ENCODE measurements at places on chromosomes 3 and 15.

- no peak for DNase-seq
Observed at GRCh38 chr15:100284191-100284590, 57.6 kb downstream of the ADAMTS17 start.

DNA sequence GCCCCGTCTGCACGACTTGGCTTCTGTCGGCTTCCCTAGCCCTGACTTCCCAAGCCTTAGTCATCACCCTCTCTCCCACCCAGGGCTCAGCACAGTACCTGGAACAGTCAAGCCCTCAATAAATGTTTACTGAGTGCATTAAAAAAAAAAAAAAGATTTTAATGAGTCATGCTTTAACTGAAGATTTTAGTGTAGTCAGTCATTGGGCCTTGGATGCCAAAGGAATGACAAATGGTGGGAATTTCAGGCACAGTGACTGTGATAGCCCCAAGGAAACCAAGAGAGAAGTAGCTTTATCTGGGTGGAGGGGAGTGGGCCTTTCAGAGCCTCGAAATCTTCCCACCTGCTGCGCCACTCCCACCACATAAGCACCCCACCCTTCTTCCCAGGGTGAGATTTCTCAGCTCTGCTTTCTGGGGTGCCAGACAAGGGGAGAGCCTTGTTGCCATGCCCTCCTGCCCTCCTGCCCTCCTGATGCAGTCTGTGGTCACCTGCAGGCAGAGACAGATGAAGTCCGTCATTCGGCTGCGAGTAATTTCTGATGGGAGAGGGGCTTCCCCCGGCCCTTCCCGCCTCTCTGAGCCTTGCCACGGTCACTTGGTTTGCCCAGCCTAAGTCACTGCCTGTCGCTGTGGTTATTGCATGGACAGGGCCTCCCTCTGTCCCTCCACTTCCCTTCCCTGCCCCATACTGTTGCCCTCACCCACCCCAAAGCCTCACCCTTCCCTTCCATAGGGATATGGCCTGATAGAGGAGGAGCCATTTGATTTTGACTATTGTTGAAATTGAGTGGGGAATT, 41.8 kb downstream of the SMAD3 start:
- no peak for DNase-seq

DNA sequence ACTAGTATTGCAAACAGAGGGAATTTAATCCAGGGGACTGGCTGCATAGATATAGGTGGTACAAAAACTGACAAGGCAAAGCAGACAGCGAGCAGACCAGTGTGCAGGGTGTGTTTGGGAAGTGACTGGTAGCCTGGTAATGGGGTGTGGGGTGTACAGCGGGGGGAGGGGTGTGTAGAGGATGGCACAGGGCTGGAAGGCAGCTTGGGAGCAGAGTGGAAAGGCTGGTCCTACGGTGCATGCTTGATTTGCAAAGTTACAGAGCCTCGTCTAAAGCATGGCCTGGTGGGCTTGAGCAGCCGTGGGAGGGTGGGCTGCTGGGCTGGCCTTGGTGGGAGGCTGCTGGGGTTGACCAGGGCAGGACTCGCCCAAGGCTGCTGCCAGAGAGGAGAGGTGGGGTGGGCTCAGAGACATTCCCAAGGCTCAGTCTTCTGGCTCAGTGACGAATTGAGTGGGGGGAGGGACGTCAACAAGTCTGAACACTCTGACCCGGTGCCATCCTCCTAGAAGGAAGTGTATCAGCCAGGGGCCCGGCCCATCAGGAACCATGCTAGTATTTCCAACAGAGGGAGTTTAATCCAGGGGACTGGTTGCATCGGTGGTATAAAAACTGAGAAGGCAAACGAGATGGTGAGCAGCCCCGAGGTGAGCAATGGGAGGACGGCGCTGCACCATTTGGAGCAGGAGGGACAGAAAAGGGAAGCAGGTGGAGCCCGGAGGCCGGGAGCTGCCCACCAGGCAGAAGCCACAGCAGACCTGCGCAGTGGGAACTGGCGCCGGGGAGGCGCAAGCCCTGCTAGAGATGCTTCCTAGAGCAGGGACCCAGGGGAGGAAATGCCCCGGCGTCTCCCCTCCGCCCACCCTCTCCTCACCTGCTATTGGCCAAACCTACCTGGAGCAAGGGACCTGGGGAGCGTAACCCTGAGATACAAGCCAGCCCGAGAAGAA, 29.2 kb downstream of the CPN2 start:
- no peak for DNase-seq

GRCh38 chr15:66986951-66987350, 78.5 kb upstream of the SMAD3 start:
- DNase-seq: no peak

DNA sequence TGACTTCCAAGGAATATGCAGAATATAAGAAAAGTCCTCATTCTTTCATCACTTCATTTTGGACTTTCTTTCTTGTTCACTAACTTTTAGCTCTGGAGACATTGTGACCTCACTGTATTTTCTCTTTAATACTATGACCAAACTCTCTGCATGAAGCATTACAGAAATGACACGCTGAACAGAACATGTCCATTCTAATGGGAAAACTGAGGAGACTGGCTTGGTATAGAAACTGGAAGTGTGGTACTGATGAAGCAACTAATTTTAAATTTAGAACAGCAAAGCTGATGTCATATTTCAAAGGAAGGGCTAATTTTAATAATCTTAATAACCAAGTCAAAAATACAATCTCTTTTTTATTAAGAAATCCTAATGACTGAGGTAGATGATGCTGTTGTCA, 4.7 kb downstream of the DPH3 start:
- no peak for DNase-seq

DNA sequence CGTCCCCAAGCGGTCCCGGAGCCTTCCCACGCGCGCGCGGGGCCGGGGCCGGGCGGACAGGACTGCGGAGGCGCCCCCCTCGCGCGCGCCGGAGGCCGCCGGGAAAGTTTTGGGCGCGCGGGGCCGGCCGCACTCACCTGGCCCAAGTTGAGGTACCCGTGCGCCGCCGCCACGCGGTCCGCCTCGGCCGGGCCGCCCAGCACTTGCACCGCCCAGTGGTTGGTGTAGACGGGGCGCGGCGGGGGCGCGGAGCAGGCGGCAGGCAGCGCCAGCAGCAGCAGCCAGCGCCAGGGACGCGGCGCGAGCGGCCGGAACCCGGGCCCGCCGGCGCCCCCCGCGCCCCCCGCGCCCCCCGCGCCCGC, 289 bp downstream of the PCSK6 start:
- DNase-seq: peak; percentile 36
